T-cell (primary cell): ENCODE measurements at places on chromosomes 4 and X. TPM values are rescaled to one million over a fixed set of nuclear protein-coding genes. Genes with fewer than 3 reads are reported as not detected.

TKTL2 gene
- not detected for total RNA-seq

NDST3 gene
- total RNA-seq, result not detected

MAGEA11 gene
- total RNA-seq, result not detected

CHRNA9 gene
- not detected for total RNA-seq

PHEX gene
- 0.16 TPM for total RNA-seq

FRYL gene
- total RNA-seq, result 100 TPM

KCTD8 gene
- not detected for total RNA-seq

ERVMER34-1 gene
- not detected for total RNA-seq

CXCL8 gene
- total RNA-seq, result 0.39 TPM

ANKRD37 gene
- 16.0 TPM for total RNA-seq

MND1 gene
- total RNA-seq, result not detected

PIR gene
- not detected for total RNA-seq

PCDH11X gene
- not detected for total RNA-seq

DSPP gene
- not detected for total RNA-seq

GC gene
- total RNA-seq, result 2.0 TPM

PRKG2 gene
- 0.98 TPM for total RNA-seq

CYSLTR1 gene
- 11.4 TPM for total RNA-seq
